Ureter (tissue), 1 donor: ENCODE measurements at places on chromosomes 5 and 9.

DNA sequence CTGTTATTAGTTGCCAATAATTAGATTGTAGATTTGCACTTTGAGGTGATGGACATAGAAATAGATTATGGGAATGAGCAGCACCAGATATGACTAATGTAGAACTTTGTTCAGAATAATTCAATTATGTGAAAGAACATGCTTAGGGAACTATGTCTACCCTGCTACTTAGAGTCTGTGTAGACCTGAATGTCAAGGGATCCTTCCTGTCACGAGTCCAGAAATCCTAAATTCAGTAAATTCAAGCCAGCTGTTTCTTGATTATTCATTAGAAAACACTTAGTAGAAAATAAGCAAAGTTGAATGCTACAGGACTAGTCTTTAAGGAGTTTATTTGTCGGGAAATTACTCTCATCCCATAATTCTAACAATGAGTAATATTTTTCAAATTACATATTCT lies 887.3 kb upstream of the SEMA6A start:
- DNase-seq, result no peak

GRCh38 chr5:127969002-127969401 lies 114.6 kb upstream of the SLC12A2 start:
- no peak for DNase-seq

DNA sequence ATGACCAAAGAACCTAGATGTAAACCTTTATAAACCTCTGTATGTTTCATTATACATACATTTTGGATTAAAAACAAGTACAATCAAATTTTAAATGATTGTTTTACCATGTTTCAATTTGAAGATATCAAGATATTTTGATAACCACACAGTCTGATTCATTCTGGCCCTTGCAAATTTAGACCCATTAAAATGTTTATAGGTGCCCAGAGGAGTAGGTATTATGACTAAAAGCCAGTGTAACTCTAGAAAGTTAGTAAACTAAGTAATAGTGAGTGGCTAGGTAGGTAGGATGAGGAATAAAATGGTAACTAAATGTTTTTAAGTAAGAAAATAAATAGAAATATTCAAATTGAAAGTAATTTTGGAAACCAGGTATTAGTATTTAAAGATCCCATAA lies 165.5 kb downstream of the PBX3 start:
- DNase-seq, result no peak

DNA sequence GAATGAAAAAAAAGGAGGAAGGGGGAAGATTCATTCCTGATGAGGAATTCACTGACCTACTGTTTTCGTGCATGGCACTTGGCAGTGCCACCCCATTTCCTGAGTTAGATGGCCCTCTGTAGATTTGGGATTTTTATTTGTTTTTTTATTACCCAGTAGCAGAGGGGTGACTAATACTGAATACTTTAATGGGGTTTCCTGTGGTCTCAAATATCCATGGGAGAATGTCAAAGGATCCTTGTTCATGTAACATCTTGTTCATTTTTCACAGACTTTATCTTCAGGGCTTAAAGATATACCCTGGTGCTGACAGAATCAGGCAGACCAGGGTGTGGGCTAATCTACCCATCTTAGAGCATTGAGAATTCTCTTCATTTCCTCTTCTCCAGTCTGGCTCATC lies 93.0 kb downstream of the MAMDC2 start:
- DNase-seq, result no peak

DNA sequence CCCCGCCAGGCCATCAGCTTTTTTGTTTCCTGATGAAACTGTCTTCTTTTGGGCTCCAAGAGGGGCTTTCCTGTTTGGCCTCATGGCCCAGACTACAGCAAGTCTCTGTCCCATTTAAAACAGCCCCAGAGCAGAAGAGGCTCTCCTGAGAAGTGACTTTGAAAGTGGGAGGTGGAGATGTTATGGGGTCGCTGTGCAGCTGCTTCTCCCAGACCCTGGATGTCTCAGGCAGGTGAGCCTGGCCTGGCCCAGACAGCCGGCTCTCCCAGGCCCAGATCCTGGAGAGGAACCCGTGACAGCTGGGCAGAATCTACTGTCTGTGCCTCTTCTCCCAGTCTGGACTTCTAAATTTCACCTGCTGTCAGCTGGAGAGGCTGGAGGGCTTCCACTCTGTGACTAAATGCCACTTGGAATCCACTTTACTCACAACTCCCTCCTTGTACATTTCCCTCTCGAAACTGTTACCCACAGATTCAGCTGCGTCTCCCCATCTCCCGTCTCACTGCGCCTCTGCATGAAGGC lies 20.6 kb downstream of the FAM78A start:
- no peak for DNase-seq

- DNase-seq, result no peak
Measured at GRCh38 chr9:91207729-91208418, 153.8 kb downstream of the AUH start.

GRCh38 chr5:204001-204400 lies 12.7 kb downstream of the LRRC14B start:
- DNase-seq, result no peak

GRCh38 chr5:5145651-5146529 lies 5.8 kb downstream of the ADAMTS16 start:
- DNase-seq, result no peak

- DNase-seq, result no peak
Measured at GRCh38 chr5:91090995-91091394, 292.1 kb downstream of the ARRDC3 start.
